Neural crest cell (in vitro differentiated cells): ENCODE measurements at places on chromosomes 5 and 9.

DNA sequence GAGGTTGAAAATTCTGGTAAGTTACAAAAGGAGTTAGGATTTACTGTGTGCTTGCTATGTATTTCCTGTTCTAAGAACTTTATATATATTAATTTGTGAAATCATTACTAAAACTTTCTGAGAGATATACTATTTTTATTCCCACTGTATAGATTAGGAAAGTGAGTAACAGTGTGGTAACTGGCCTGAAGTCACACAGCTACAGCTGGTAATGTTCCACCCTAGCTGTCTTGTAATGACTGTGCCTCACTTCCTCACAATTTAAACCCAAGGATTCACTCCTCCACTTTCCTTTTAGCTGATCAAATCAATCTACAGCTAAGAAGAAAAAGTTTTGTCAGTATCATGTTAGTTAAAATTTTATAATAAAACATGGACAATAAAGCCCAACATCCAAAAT, 278.8 kb downstream of the GAS1 start:
- DNase-seq, result no peak

GRCh38 chr5:172626031-172626581, 15.0 kb upstream of the NEURL1B start:
- no peak for DNase-seq

DNA sequence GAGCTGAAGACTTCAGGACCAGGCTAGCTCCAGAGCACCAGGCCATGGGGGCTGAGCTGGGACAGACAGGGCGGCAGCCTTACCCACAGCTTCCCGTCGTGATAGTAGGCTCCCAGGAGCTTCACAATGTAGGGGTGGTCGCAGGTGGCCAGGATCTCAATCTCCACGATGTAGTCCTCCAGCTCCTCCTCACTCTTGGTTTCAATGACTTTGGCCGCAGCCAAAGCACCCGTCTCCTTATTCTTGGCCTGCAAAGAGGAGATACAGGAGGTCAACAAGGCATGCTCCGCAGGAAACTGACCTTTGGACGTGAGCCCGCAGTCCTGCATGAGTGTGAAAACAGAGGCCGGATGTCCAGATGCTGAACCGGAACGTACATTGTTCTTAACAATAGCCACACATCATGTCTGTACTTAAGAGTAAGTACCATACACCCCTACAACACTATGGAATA, 31.5 kb downstream of the STK10 start:
- no peak for DNase-seq

GRCh38 chr9:98556511-98556910, 152.2 kb downstream of the GABBR2 start:
- no peak for DNase-seq

DNA sequence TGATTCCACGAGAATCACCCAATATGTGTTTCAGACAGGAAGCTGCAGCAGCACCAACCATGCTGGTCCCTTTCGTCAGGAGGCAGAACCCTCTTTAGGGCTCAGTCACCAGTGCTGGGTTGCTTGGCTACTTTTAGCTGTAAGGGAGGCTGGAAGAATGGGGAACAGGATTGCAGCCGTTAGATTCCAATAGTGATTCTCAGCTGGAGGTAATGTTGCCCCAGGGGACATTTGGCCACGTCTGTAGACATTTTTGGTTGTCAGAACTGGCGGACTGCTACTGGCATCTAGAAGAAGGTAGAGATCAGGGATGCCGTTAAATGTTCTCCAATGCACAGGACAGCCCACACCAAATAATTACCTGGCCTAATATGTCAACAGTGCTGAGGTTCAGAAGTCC, 81.8 kb downstream of the ANKRD33B start:
- DNase-seq, result no peak

DNA sequence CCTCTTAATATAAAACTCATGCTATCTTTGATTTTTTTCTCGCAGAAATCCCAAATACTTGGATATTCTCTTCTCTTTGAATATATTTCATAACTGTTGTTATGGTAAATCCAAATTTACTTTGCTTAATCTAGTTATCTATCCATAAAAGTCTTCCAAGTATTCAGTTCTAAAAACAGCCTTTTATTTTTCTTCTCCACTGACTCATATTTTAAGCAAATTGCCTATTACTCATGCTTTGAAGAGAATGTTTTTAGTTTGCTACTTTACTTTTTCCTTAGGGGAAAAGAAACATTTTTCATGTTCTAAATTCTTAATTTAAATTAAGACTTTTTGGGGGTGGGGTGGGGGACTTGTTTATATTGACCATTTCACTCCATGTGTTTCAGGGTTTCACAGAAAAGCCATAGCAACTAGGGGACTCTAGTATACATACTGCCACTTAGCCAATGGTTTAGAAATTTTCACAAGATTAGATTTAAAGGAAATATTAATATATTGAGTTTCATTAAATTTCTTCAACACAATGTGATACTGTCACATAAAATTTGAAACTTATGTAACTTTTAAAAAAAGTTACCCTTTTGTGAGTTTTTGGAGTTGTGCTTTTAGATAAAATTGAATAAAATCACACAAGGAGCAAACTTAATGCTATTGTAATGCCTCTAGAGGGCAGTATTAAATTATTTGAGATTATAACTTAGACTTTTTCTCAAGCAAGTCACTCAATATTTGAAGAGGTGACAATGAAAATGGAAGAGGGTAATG, 545.8 kb upstream of the ARRDC3 start:
- DNase-seq, result no peak

GRCh38 chr5:61333954-61334867, 2.2 kb downstream of the ZSWIM6 start:
- DNase-seq, result no peak

GRCh38 chr5:172840432-172841154, 6.5 kb downstream of the ERGIC1 start:
- no peak for DNase-seq

DNA sequence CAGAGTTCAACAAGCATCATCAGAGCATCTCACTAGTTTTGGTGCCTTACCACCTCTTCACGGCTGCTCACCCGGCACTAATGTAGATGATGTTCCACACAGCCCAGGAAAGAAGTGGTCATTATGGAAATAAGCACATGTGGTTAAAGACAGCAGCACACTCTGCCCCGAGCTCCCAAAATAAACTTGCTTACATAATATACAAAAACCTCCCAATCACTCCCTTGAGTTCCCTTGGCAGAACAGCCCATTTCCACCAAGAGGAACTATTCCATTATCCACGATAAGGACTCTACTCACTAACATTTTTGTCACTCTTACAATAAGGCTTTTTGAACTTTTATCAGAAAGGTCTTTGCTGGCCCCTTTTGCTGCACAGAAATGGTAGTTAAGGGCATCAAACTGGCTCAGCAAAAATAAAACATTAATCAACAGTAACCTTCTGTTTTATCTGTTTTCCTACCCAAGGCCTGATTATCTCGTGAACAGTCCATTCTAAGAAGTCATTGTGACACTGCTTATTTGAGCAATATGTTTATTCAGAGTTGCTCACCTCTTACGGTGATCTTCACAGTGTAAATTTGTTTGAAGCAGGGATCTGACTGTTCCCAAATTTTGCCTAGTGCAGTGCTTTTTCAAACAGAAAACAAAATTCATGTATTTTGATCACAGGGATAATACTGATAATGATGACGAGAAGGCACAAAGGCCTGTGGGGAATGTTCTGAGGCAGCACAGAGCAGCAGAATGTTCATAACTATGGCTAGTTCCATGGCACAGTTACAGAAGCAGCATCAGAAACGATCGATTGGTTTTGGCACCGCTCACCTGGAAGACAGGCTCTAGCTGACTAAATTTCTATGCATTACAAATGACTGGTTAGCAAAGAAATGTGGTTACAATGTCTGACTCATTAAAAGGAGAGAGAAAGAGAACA, 399.8 kb upstream of the PIK3R1 start:
- DNase-seq, result no peak
